Stimulated activated CD4-positive, alpha-beta T cell treated with anti-CD3 and anti-CD28 coated beads, Interleukin-12 subunit alpha, Interleukin-12 subunit beta, amount 100 ng/mL, for 48 hours (primary cell): ENCODE measurements at places on chromosomes 4 and X.

- DNase-seq: no peak
Observed at GRCh38 chr4:102308032-102308799, 37.1 kb downstream of the SLC39A8 start.

DNA sequence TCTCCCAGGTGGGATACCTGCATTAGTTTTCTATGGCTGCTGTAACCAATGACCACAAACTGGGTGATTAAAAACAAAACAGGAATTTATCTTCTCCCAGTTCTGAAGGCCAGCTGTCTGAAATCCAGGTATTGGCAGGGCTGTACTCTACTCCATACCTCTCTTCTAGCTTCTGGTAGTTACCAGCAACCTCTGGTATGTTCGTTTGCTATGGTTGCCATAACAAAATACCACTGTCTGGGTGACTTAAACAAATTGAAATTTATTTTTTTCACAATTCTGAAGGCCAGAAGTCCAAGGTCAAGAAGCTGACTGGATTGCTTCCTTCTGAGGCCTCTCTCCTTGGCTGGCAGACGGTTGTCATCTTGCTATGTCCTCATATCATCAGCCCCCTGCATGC lies 642.1 kb upstream of the TENM3 start:
- no peak for DNase-seq

DNA sequence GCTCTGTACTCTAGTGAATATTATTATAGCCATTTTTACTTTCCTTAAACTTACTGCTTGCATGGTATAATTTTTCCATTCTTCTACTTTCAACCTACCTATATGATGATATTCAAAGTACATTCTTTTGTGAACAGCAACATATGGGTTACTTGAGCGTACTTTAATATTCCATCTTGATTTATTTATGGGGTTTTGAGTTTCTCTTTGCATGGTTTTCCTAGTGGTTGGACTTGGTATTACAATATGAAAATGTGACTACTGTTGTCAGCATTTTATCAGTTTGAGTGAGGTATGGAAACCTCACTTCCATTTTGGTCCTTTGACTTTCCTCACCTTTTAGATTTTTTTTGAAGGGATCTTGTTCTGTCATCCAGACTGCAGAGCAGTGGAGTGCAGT lies 35.9 kb downstream of the ADGRG4 start:
- DNase-seq: no peak

GRCh38 chr4:3199653-3200422 lies 49.1 kb upstream of the MSANTD1 start:
- no peak for DNase-seq

GRCh38 chr4:185914583-185915199 lies 102.7 kb upstream of the SORBS2 start:
- DNase-seq: no peak

DNA sequence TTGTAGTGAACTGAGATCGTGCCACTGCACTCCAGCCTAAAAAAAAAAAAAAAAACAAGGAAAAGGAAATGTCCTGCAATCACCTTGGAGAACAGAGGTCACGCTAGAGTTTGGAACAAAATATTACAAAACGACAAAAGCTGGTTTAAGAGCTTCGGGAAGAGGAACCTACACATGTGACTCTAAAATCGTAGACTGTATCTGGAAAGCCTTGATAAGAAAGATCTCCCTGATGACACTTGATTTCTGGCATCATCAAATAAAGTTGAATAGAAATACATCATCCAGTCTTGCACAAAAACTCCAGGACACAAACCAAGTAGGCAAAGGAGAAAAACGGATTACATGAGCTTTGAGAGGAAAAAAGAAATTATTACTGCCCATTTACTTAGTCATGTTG lies 31.1 kb upstream of the DOCK11 start:
- no peak for DNase-seq

DNA sequence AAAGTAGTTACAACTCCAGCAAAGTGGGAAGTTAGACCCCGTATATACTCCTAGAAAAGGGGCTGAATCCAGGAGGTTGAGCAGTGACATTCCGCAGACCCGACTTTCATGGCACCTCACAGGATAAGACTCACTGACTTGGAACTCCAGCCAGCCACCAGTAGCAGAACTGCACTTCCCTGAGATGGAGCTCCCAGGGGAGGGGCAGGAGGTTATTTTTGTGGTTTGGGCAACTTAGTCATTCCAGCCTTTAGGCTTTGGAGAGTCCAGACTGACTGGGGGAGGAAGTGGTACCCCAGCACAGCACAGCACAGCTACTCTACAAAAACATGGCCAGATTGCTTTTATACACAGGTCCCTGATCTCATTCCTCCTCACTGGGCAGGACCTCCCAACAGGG lies 319.1 kb downstream of the PCDH19 start:
- DNase-seq: no peak

GRCh38 chr4:182604161-182604622 lies 313.0 kb downstream of the DCTD start:
- no peak for DNase-seq

DNA sequence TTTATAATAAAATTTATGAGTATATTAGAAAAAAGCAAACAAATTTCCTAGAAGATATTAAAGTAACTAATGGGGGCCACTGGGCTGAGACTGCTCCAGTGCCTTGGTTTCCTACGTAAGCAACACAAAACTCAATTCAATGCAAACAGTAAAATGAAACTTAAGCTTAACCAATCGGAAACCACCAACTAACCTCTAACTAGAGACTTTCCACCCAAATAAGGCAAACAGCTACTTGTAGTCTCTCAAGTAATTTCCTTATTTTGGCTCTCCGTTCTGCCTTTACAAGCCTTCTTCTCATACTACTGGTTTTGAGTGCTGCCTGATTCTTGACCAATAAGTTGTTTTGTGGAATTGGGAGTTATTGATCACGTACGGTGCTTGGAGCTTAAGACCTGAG lies 167.3 kb upstream of the VEGFC start:
- no peak for DNase-seq

GRCh38 chr4:85370400-85371032 lies 104.4 kb upstream of the ARHGAP24 start:
- no peak for DNase-seq

DNA sequence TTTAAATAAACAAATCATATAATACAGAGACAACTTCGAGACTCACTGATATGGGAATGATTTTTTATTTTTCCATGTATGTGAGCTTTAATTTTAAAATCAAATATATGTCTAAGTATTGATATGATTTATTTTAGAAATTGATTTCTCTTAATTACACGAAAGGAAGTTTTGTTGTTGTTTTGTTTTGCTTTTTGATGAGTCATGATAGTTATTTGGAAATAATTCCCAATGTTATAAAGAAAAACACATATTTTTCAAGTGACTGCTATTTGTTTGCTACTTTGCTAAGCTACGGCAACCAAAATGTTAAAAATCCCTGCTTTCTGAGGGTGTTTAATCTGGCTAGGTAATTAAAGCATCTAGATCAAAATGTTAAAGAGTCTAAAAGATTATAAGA lies 2139.4 kb upstream of the TENM3 start:
- DNase-seq: no peak

- DNase-seq: no peak
Observed at GRCh38 chrX:5771441-5771840, 457.2 kb downstream of the NLGN4X start.

- DNase-seq: no peak
Observed at GRCh38 chr4:75948822-75949444, 8.1 kb upstream of the NAAA start.

GRCh38 chrX:86981326-86981879 lies 536.2 kb upstream of the KLHL4 start:
- no peak for DNase-seq

GRCh38 chr4:139977838-139978609 lies 176.0 kb downstream of the MAML3 start:
- DNase-seq: no peak

- DNase-seq: no peak
Observed at GRCh38 chr4:182807767-182808548, 109.2 kb downstream of the DCTD start.

GRCh38 chr4:47668810-47669408 lies 169.0 kb downstream of the CORIN start:
- DNase-seq: no peak

DNA sequence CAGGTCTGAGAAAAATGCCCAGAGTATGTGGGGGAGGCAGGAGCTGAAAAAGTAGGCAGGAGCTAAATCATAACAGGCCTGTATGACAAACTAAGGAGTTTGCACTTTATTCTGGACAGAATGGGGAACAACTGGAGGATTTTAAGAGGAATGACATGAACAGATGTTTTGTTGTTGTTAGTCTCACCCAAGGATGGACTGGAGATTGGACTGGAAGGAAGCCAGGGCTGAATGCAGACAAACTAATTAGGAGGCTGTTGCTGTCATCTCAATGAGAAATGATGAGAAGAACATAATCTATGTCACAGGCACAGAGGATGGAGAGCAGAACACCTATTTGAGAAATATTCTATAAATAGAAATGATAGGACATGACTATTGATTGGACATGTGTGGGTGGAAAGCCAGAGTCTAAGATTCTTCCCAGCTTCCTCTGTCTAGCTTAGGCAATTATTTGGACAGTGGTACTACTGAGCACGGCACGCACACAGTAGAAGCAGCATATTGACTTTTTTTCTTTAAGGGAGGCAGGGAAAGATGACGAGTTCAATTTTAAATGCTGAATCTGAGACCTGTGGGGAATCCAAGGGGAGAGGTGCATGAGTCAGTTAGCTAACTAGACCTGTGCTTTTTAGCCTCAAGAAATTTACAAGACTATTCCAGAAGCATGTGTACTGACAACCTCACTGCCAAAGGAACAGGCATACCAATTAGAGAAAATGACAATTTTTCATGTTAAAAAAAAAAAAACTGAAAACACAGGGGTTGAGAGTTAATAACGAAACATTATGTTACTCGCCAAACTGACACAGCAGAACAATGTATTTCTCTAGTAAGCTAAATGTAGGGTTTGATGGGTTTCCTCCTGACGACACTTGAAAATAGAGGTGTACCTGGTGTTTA lies 963 bp upstream of the USO1 start:
- no peak for DNase-seq

GRCh38 chr4:141346144-141346543 lies 125.4 kb downstream of the ZNF330 start:
- DNase-seq: no peak

GRCh38 chr4:87025614-87026041 lies 90.8 kb downstream of the AFF1 start:
- no peak for DNase-seq

DNA sequence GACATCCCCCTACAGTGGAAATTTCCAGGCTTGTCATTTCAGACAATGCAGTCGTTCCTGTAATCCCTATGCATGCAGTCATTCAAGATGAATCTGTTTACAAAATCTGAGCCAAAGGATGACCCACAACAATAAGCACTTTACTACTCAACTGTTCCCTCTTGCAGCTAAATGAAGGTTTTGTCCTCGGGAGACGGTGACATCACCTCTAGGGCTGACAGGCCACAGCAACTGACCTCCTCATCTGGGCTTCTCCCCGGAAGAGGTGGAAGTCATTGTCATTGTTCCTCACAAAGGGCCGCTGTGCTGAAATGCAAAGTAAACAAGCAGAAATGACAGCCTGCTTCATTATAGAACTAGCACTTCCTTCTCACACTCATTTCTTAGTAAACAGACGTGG lies 29.2 kb downstream of the CLRN2 start:
- no peak for DNase-seq

GRCh38 chrX:134374910-134375309 lies 85.1 kb upstream of the HPRT1 start:
- DNase-seq: no peak

GRCh38 chrX:12789976-12790375 lies 1.2 kb upstream of the PRPS2 start:
- no peak for DNase-seq
